ENCODE measurements at places on chromosomes 6 and 20.

DNA sequence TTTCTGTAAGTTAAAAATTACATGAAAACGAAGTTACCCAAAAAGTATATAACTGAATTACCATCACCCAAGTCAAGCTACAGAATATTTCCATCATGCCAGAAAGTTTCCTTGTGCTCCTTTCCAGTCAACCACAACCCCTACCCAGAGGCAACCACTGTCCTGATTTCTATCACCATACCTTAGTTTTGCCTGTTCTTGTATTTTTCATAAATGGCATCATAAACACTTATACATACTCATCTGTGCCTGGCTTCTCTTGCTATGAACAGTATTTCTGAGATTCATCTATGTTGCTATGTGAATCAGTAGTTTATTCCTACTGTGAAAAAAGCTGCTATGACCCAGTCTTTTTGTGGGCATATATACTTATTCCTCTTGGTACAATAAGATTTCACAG lies 7.4 kb downstream of the FKBP5 start:
- DNase-seq: no peak

GRCh38 chr20:12750221-12750620 lies 258.6 kb upstream of the SPTLC3 start:
- no peak for DNase-seq

- DNase-seq: no peak
Observed at GRCh38 chr20:43322851-43323250, 133.1 kb upstream of the PTPRT start.

GRCh38 chr6:34462551-34462971 lies 3.3 kb upstream of the PACSIN1 start:
- DNase-seq: peak; percentile 88

DNA sequence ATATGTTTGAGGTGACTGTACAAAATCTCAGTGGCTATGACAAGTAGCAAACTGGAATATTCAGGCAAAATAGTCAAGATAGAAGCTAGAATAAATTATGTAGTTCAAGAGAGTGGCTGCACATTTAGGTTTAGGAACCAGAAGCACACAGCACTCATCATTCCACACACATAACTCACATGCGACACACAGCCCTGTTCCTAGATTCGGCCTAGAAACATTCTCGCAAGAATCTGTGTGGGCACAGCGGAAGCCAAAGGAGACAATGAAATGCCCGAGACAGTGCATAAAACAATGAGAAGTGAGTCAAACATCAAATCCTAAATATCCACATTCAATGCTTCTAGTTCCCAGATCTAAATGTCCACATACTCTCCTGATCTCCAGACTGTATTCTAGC lies 9.5 kb upstream of the SUPT3H start:
- DNase-seq: no peak

All from osteoblast (primary cell).